ENCODE measurements at places on chromosomes 2 and 18.
A peak's percentile ranks its signal among the peaks of the same experiment; 100 is the strongest.

- DNase-seq, result no peak
These were observed 252.4 kb downstream of the LPIN1 start for GRCh38 chr2:11998626-11999378.

- DNase-seq, result peak; percentile 86
These were observed 24.0 kb upstream of the ITGB6 start for GRCh38 chr2:160224060-160224459.

- no peak for DNase-seq
These were observed 193.2 kb upstream of the ITGA4 start for GRCh38 chr2:181264001-181264400.

GRCh38 chr2:78065366-78065765, 543.2 kb upstream of the LRRTM4 start:
- no peak for DNase-seq

DNA sequence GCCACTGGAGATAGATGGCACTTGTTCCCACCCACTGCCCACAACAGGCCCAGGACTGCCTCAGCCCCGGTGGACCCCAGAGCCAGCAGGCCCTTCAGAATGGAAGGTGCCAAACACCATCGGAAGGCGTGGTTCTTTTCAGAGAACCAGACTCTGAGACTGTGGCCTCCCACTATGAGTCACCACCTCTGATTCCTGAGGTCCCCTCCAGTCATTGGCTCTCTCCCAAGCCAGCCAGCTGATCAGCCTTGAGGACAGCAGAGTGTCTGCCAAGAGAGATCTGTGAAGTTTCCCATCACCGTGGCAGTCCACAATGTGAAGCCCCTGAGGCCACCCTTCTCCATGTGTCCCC, 10.4 kb upstream of the MAP3K2 start:
- DNase-seq, result peak; percentile 93

GRCh38 chr2:221569871-221570270, 2.2 kb downstream of the EPHA4 start:
- no peak for DNase-seq

DNA sequence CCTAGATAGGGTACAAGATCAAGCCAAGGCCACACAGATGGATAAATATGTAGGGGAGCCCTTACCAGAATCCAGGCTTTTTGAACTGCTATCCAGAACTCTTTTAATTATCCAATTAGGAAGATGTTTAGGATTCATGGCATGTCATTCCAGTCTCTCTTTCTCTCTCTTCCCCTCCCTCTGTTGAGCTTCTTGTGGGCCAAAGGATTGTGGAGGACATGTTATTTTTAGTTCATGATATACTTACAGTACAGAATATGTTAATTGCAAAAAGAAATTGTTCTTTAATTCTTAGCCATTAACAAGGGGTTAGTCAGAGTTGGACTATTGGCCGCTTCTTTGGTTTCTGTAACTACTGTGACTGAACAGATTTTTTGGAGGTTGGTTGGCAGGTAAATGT, 113.0 kb downstream of the SETBP1 start:
- DNase-seq, result no peak

- no peak for DNase-seq
These were observed 15.5 kb upstream of the ECEL1 start for GRCh38 chr2:232502911-232503808.

DNA sequence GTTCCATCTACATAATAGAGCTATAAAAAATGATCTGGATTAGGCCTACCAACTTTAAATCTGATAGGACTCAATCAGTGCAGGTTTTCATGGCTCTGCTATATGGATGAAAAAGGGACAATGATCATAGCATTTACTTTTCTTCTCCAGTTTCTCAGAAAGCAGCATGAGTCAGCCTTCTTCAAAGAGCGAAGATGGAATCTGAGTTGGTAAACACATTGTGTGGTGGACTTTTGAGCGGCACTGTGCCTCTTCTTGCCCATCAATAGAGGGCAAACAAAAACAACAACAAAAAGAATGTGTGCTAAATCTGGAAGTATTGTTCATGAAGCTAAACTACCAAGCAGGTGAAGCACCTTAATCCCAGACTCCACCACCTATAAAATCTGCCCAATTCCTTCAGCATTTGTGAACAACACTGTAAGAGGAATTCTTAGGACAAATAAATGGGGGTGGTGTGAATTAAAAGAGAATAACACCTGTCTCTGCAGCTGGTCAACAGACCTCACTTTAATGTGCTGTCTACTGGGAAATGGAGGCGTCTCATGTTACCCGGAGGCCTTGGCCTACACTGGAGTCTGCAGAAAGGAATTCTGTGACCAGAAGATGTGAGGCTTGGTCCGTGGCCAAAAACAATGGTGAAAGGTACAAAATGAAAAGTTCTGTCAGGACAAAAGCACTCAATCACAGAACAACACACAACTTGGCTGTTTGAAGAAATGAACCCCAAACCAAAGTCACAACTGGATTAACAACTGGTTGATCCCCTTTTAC, 609.0 kb downstream of the IRS1 start:
- no peak for DNase-seq

DNA sequence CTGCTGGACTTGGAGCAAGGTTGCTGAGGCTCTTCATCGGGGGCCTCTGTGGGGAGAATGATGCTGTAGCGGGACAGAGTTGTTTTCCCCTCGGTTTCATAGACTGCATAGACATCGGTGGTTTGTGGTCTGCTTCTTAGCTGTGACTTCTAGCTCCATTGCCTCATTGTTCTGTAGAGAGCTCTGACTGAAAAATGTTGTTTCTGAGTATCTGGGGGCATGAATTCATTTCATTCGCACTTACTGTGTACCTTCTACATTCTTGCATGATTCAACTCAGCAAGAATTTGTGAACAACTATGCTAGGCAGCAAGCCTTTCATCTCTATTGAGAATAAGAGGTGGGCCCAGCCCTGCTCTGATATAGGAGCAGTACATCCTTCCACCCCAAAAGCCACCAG, 406.8 kb downstream of the NBAS start:
- DNase-seq, result no peak

GRCh38 chr18:31197676-31198075, 35.0 kb upstream of the DSC1 start:
- peak; percentile 26 for DNase-seq

DNA sequence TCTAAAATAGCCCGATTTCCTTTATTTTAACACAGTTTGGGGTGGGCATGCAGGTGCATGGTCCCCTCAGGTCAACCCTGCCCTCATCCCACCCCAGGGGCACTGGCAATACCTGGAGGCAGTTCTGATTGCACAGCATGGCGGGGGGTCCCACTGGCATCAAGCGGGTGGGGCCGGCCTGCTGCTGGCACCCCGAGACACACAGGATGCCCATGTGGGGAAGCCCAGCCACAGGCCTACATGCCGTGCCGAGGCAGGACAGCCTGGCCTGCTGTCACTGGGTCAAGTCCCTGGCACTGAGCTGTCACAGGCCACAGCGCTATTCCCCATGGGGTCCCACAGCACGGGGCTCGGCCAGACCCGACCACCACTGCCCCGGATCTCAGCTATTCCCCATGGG, 11.9 kb upstream of the KCNG2 start:
- no peak for DNase-seq

DNA sequence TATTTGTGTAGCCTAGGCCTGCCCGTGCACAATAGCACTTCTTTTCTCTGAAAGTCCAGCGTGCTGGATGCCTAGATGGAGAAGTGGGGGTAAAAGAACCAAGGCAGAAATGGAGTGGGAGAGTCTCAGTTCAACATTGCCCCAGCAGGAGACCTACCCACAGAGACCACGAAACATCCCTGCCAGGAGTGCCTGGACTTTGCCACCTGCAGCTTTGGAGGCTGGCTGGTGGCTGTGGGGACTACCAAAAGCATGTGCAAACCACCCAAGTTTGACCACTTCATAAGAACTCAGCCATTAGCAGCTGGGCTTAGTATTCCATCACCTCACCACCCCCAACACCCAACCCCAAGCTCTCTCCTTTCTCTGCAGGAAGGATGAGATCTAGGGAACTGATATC, 416.9 kb upstream of the ID2 start:
- no peak for DNase-seq

- no peak for DNase-seq
These were observed 274.6 kb downstream of the AFF3 start for GRCh38 chr2:99867770-99868169.

DNA sequence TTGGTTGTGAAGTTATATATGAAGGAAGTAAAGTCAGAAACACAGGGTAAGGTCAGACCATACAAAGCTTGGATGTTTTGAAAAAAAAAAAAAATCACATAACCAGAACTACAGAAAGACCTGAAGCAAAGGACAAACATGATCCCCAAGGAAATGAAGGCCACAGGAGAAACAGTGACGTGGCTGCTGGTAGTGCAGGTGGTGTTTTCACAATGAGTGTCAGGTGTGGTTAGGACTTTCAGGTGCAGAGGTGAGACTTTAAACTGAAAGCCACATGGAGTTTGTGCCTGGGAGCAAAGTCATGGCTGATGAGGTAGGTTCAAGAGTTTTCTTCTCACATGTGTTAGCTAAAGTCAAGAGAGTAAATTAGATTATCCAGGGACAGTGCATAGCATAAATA, 270.7 kb downstream of the PIEZO2 start:
- no peak for DNase-seq

DNA sequence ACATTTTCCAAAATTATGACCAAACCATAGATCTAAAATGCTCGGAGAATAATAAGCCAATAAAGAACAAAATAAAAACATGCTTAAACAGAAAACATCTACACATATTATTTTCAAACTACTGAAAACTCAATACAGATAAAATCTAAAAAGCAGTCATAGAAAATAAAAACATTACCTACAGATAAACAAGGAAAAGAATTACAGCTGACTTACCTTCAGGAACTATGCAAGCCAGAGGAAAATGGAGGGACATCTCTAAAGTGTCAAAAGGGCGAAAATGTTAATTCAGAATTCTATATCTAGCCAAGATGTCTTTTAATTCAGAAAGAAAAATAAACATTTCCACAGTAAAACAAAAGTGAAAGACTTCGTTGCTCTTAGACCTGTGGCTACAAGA, 112.9 kb upstream of the GYPC start:
- DNase-seq, result no peak

DNA sequence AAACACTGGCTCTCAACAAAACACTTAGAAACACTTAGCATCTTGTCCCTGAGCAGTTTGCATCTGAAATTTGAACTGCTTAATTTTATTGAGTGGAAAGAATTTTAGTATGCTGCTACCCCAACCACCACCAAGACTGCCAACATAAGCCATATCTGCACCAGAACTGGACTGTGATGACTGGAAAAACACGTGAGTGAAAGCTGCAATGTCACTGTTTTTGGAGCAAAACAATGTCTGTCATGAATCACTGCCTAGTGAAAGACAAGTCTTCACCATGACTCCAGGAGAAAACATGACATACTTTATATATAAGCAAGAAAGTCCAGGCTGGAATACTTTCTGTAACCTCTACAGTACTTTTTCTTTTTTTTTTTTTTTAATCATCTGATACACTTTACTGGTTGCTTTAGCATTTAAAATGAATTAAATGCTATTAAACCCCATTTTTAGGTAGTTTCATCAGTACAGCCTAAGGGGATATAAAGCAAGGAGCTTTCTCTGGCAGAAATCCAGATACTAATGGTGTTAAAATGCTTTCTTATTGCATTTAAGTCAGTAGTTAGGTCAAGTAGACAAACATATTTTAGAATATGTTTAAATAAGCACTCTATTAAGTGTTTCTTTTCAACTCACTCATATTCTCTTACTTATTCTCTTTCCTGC, 2129.4 kb upstream of the PIK3C3 start:
- DNase-seq, result no peak

- DNase-seq, result no peak
These were observed 37.7 kb upstream of the SYT4 start for GRCh38 chr18:43314941-43315340.

- no peak for DNase-seq
These were observed 146.8 kb upstream of the HS6ST1 start for GRCh38 chr2:128465246-128466170.

DNA sequence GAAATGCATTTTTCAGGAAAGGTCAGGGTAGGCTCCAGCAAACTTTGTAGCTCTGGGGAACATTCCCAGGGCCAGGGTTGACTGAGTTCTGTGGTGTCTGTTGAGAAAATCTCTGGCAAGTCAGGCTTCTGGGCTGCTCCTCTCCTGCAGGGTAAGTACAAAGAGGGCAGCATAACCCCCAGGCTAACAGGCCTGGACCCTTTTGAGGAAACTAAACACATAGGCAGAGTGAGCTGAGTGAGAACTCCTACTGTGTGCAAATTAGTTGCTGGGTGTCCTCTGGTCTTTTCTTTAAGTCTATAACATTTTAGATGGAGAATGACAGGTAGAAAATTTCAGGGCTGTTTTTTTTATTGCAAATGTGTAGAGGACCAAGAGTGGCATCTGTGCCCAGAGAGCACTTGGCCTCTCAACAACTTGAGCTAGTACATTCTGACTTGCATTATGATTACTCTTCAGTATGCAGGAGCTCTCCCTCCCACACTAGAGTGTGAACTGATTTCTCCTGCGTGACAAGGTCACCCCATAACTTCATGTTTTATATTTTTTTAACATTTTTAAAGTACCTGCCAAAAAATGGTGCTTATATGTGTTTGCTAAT, 49.9 kb downstream of the GPR39 start:
- no peak for DNase-seq

DNA sequence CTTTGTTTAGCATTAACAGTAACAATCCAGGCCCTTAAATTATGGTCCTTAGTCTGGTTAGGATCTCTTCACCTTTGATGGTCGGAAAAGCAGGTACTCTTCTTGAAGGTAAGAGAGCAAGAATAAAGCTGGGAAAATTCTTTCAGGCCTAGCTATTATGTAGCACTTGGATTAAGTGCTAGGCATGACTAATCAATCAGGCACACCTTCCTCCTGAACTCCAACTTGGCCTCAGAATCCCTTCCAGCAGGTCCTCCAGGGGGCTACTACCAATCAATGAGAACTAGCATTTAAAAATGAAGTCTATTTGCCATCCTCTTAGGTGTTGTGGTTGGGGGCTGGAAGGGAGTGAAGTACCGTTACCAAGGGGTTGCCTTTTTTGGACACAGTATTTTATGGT, 3.7 kb downstream of the SMYD1 start:
- no peak for DNase-seq

DNA sequence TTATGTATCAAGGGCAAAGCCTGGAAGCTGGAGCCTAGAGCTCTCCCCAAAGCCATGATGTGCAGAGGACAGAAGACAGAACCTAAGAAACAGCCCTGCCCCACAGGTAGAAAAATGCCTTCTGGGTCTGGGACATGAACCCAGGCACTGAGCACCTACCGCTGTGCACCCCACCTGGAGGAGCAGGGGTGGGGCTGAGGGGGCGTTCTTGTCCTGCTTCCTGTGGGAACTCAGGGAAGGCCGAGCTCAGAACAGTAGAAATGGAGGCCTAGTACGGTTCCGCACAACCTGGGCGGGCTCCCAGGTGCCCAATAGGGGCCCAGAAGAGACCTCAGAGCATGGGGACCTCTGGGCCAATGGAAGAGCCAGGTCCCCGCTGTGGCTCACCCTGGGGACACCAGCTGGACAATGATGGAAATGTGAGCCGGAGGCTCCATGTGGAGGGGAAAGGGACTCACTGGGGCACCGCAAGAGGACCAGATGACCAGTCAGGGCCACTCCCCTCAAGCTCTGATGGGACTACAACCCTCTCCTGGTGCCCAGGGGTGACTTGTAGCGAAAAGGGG, 3.2 kb downstream of the CRACDL start:
- DNase-seq, result no peak

GRCh38 chr2:215529271-215529670, 93.4 kb upstream of the FN1 start:
- peak; percentile 34 for DNase-seq

Measured in HT-29 (cell line).